ENCODE measurements at places on chromosomes 7 and 10. TPM values are rescaled to one million over a fixed set of nuclear protein-coding genes. Genes with fewer than 3 reads are reported as not detected.

FGF8 gene
- not detected for total RNA-seq

SUV39H2 gene
- total RNA-seq, result 4.8 TPM

BTBD16 gene
- total RNA-seq, result not detected

GRCh38 chr7:1691601-1692514 lies 21.8 kb downstream of the ELFN1 start:
- DNase-seq, result no peak

ANKRD30A gene
- not detected for total RNA-seq

MYL7 gene
- not detected for total RNA-seq

- no peak for DNase-seq
These were observed 37.6 kb downstream of the RPS24 start for GRCh38 chr10:78071140-78071856.

EPDR1 gene
- total RNA-seq, result 40.1 TPM

- DNase-seq, result no peak
These were observed 15.2 kb downstream of the PDZD8 start for GRCh38 chr10:117360016-117360415.

GRCh38 chr7:128812514-128813168 lies 17.6 kb upstream of the FLNC start:
- DNase-seq, result peak; percentile 43

DNA sequence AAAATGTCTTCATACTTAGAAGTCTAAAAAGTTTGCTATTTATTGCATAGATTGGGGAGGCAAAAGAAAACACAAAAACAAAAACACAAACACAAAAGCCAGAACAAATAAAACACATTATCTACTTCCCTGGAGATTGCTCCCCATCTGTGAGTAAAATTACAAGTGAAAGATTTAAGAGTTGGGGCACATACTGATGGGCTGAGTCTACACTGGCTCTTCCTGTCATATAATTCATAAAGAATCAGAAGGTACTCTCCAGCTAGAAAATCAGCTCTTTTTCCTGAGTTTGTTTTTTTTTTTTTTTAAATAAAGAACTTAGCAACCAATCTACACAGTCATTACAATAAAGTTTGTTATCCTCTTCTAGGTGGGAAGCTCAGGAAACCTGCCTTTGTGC lies 192.4 kb upstream of the LRRN3 start:
- no peak for DNase-seq

- DNase-seq, result no peak
These were observed 31.3 kb upstream of the FXYD4 start for GRCh38 chr10:43340101-43340500.

DNA sequence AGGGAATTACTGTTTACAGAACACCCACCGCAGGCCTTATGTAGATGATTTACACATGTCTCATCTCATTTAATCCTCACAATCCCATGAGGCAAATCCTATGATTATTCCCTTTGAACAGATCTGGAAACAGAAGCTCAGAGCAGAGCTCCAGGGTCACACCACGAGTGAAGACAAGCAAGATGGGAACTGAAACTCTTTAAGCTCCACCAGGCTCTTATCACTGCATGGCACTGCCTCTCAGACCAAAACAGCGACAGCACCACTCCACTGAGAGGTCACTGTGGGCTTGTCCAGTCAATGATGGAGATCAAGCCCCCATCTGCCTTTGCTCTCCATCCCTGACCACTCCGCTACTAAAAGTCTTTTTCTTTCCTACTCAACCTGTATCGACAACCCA lies 5.9 kb downstream of the GRID1 start:
- no peak for DNase-seq

SPDYE8 gene
- not detected for total RNA-seq

SLC26A5 gene
- total RNA-seq, result not detected
